Stimulated activated CD8-positive, alpha-beta memory T cell treated with anti-CD3 and anti-CD28 coated beads, Interleukin-7, amount 100 ng/mL, for 1 hour (primary cell): ENCODE measurements at places on chromosomes 6 and 20.

GRCh38 chr6:157714153-157714490 lies 108.9 kb upstream of the SNX9 start:
- DNase-seq, result no peak

- no peak for DNase-seq
These were observed 81.7 kb upstream of the TENT5A start for GRCh38 chr6:81834141-81834681.

DNA sequence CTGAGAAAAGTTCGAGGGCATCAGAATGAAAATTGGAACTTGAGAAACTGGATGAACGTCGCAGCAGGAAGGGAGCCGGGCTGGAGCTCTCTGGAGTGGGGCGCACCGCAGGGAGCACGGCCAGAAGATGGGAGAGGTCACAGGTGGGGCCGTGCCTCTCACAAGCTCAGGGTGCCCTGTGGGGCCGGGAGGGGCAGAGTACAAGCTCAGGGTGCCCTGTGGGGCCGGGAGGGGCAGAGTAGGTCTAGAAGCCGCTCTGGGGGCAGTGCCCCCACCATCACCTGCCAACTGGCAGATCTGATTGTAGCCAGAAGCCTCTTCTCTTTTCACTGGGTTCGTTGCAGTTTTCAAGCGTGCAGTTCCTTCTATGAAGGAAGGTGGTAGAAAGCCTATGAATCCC lies 61.1 kb upstream of the SNX9 start:
- no peak for DNase-seq

GRCh38 chr6:139654888-139655782 lies 280.7 kb upstream of the CITED2 start:
- no peak for DNase-seq

DNA sequence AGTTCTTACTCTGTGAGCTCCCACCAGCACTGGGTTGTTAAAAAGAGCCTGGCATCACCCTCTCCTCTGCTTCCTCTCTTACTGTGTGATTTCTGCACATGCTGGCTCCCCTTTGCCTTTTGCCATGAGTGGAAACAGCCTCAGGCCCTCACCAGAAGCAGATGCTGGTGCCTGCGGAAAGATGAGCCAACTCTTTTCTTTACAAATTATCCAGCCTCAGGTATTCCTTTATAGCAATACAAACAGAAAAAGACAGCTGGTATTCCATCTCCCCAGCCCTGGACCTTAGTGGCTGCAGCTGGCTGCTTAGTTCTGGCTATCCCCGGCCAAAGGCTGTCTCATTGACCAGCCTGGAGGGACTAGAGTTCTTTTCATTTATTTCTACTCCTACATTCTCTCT lies 129.1 kb downstream of the IMPG1 start:
- DNase-seq, result no peak

GRCh38 chr6:42530296-42530695 lies 33.5 kb upstream of the UBR2 start:
- DNase-seq, result no peak

DNA sequence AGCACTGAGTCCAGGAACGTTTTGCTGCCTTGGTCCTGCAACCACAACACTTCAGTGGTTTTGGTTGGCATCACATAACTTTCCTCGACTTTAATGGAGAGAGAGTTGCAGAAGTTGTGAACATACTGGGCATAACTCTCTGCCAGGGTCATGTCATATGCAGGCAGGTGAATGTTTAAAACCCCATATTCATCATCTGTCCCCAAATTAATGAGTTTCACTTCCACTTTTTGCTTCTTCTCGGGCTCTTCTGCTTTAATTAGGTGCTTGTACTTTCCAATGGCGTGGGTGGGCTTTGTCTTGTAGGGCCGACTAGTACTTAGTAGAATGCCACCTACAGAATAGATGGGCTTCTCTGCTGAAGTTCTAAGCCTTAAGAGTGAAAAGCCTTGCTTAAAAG lies 45.2 kb upstream of the TFAP2A start:
- DNase-seq, result no peak

- DNase-seq, result no peak
These were observed 131.2 kb upstream of the BTN3A2 start for GRCh38 chr6:26233649-26234420.

DNA sequence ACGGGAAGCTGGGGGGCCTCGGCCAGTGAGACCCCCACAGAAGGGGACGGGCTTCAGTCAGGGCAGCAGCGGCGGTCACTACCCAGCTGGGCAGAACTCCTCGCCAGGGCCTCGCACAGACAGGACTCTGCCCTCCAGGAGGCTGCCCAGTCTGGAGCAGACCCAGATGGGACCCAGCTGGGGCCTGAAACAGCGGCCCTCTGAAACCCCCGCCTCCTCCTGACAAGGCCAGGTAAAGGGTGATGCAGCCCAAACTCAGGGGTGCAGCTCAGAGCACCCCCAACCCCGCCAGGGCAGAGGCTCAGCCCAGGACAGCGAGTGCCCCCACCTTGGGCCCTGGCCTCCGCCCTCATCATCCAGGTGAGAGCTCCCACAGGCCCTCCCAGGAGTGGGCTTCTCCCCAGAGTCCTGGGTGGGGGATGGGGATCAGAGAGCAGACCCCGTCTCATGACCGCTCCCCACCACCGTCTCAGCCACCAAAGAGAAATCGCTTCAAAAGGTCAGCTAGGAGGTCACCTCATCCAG lies 2.2 kb downstream of the EEF1A2 start:
- no peak for DNase-seq
